ENCODE measurements at places on chromosomes 5 and 9.

- peak; percentile 40 for DNase-seq
Measured at GRCh38 chr5:35003018-35003957, 44.5 kb downstream of the AGXT2 start.

DNA sequence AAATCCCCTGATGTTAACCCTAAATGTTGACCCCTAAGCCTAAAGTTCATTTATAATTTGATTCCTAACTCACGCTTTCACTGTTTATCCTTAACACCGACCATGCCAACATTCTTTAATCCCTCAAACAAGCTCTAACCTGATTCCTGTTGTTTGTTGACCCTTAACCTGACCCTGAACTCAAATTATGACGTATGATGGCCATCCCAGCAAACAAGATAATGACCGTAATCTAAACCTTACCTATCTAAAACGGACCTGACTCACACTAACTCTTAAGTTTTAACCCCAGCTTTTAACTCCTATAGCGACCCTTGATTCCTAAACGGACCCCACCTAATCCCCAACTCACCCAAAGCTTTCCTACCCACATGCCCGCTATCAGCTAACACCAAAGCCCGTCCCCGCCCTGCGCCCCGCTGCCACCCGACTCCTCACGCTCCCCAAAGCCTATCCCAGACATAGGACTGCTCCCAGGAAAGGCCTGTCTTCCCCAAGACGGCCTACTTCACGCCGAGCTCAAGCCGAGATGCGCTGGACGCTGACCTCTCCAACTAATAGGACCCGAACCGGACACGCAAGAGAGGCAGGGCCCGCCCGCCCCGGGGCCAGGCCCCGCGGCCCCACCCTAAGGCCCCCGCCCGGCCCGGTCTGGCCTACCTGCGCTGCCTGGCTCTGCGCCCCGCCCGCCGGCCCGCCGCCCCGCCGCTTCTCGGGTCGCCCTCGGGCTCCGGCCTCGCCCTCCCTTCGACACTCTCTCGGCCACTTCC lies 395 bp downstream of the TLN1 start:
- no peak for DNase-seq

GRCh38 chr5:124404796-124405195 lies 341.6 kb downstream of the ZNF608 start:
- no peak for DNase-seq

DNA sequence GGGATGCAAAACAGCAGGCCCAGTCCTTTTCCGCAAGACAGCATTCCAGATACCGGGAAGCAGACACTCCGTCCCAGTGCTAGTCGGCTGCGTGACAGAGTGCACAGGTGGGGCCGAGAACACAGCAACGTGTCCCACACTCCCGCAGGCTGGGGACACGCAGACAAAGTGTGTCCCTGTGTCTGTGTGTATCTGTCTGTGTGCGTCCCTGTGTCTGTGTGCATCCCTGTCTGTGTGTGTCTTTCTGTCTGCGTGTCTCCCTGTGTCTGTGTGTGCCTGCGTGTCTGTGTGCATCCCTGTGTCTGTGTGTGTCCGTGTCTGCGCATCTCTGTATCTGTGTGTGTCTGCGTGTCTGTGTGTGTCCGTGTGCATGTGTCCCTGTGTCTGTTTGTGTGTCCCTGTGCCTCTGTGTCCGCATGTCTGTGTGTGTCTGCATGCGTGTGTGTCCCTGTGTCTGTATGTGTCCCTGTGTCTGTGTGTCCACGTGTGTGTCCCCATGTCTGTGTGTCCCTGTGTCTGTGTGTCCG lies 137.0 kb downstream of the MRPL36 start:
- no peak for DNase-seq

DNA sequence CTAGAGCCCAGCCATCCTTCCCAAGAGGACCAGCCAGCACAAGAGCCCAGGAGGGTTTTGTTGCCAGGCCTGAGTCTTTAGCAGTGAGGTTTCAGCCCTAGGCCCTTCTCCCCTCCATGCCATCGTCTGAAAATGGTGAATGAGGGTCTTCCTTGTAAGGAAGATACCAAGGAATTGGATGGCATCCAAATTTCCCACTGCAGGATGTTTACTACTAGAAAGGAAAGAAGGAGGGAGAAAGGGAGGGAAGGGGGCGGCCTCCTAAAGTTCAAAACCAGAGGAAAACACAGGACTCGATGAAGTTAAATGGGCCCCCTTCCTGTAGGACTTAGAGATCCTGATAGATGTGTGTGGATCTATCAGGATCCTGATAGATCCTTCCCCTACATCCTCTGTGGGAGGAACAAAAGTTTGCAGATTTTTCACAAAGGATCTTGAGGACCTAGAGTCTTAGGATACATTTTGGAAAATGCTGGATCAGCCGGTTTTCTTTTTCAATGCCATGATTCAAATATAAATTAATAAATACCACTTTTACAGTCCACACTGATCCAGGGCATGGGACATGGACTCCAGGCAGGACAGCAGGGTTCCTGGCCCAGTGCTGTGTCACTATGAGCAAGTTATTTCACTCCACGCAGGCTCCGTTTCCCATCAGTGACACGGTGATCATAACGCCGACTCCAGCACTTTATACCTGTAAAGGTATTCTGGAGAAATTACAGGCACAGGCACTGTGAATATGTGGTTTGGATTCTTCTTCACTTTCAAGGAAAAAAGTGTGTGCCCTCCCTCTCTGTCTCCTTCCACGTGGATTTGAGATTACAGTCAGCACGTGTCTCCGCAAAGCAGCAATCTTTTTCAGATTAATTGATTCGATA lies 40.9 kb downstream of the C5orf15 start:
- DNase-seq: no peak

DNA sequence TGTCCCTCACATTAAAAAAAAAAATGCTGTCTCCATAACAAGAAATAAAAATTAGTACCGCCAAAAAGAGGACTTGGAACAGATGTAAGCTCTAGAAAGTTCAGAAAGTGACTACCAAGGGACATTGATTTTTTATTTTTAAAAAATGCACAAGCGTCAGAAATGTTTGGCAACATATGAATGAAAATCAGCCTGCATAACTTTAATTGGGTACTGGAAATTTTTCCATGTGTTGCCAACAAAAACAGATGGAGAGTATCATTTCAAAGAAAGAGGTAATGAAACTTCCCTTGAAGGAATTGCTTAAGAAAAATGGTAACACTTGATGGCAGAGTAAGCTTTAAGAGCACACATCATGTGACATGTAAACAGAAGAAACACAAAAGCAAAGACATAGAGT lies 47.2 kb downstream of the OR2K2 start:
- DNase-seq: no peak

- no peak for DNase-seq
Measured at GRCh38 chr9:125821078-125821477, 73.9 kb downstream of the PBX3 start.

DNA sequence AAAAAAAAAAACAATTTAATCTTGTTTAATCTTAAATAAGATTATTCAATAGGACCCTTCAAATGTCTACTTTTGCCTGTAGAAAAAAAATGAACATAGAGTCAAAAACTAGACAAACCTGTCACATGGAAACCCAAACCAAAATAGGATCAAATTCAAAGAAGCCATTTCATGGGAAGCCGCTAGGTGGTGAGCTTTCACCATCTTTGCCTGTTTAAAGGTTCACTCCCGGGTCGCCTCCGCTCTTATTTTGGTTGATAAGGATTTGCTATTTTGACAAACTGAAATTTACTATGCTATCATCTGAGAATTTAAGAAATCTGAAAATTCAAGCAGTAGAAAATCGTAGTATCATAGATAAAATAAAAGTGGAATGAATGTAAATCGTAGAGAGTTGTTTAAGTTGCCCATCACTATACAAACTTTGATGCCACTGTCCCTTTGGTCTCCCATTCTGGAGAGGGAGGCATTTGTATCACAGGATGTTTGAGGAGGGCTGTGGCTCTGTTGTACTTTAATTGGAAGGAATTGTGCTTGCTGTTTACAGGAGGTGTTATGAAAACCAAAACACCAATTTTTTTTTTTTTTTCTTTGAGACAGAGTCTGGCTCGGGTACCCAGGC lies 43.5 kb upstream of the DNAH5 start:
- DNase-seq: no peak

- DNase-seq: no peak
Measured at GRCh38 chr5:1448511-1449011, 3.3 kb upstream of the SLC6A3 start.

DNA sequence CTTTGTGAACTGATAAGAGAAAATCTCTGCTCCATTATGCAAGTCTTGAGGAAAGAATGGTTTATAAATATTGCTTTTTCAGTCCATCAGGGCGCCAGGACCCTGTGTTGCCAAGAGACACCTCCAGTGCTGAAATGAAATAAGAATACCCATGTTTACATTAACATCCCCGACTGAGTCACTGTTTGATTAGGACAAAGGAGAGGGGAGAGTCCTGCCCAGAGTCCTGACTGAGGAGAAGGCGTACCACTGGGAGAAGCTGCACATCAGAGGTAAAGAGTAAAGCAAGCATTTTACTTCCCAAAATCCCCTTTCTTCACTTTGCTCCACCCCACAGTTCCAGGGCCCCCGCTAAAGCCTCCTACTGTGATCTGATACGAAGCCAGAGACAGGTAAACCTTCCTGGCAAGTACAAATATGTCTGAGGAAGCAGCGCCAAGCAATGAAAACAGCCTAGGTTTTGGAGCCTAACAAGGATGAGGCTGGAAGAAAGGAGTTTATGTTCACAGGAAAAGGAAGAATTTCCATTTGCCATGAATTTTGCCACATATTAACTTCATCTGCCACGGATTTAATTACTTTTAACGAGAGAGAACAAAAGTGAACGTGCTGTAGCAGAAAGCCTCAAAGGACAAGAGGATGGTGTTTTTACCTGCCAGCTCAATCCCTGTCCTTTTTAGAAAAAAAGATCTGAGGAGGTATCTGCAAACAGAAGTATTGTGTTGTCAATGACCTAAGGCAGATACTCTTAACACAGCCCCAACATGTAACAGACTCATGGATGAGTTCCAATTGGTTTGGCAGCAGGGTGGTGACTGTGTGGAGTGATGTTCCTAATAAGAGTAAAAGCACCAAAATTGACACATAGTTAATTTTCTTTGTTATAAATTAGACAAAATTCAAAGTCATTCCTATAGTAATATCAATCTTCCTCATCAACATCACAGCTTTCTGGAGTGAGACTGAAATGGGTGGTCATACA lies 209.4 kb upstream of the TLE4 start:
- no peak for DNase-seq

DNA sequence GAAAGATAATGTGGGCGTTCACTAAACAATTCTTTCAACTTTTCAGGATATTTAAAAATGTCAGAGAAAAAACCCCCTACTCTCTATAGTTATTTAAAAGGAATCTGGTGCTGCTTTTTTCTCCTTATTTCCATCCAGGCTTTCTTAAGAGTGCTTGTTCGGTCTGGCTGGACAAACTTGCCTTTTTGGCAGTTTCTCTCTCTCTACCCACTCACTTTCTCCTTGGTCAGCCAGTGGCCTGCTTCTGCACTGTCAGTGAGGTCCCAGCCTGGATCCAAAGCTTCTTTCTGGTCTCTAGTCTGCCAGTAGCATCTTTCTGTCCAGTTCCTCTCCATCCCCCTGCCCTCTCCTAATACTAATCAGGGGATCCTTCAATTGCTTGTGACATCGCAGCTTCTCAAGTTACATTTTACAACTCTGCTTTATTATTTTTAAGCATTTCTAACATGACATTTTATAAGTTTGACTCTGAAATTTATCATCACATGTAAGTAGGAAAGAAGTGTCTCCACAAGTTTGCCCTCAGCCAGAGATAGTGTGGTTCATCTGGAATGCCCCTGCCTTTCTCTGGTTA lies 50.4 kb downstream of the PIK3R1 start:
- no peak for DNase-seq

DNA sequence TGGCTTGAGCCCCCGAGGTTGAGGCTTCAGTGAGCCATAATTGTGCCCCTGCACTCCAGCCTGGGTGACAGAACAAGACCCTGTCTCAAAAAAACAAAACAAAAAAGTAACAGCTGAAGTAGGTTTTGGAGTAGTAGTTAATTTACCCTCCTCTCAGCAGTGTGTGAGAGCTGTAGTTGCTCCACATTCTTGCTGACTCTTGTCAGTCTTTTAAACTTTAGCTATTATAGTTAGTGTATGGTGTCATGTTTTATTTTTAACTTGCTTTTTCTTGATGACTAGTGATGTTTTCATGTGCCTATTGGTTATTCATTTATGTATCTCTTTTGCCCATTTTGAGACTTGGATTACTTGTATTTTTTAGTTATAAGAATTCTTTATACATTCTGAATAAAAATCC lies 52.9 kb upstream of the DHFR start:
- no peak for DNase-seq

DNA sequence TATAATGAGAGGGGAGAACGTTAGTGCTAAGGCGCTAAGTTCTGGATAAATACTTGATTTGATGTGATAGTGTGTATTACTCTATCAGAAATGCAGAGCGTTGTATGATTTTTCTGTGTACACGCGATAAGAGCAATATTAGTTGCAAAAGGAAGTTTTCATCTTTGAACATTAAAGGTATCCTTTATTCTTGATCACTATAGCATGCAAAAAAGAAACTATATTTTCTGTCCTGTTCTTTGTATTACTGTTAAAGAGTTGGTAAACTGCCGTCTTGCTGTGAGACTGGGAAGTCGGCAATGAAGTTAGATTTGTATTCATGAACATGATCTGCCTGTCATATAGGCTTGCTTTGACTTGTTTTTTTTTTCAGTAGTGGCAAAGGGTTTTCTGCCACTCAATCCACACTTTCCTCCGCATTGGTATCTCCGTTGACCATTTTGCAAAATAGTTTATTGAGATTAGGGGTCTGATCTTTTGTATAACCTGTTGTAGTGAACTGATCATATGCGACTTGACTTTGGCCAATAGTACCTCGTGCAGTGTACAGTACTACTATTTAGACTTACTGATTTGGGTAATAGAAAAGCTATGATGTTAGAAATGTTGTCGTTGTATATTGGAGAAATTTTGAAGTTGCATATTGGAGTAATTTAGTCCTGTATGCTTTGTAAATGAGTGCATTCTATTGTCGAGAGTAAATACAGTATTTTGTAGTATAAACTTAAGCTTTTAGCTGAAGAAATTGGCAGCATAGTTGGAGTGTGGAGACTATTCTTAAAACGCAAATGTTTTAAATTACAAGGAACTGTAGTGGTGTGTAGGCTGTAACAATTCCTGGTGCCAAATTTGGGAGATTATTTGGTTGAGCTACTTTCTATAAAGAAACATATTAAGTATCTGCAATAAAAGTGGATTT lies 1.7 kb downstream of the DENND4C start:
- DNase-seq: no peak

DNA sequence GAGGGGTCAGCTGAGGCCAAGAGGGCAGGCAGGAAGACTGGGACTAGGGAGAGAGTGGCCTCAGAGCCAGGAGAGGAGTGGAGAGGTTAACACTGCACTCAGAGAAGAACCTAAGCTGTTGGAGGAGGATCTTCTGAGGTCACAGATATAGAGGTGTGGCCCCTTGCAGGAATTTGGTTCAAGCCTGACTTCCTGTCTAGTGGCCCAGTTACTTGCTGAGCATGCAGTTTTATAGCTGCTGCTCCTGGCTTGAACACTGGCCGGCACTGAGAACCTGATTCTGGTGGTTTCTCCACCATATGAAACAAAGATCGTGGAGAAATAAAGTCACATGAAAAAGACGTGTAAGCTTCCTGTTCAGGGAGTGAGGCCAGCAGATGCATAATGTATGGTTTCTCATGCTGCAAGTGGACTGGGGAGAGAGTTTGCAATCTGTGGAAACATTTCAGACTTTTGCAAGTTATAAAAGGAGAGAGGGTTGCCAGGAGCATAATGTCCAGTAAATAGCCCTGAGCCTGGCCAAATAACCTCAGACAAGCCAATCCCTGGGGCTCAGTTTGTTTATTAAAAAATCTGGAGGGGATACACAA lies 82.6 kb downstream of the GALNT10 start:
- no peak for DNase-seq

Data from T-helper 17 cell (primary cell).